Activated CD8-positive, alpha-beta T cell treated with anti-CD3 and anti-CD28 coated beads for 36 hours (primary cell): ENCODE measurements at places on chromosomes 1 and 21.

- DNase-seq = no peak
These were observed 52.8 kb upstream of the SELENON start for GRCh38 chr1:25747046-25747719.

- DNase-seq = no peak
These were observed 15.0 kb upstream of the CEP85 start for GRCh38 chr1:26218906-26219494.

DNA sequence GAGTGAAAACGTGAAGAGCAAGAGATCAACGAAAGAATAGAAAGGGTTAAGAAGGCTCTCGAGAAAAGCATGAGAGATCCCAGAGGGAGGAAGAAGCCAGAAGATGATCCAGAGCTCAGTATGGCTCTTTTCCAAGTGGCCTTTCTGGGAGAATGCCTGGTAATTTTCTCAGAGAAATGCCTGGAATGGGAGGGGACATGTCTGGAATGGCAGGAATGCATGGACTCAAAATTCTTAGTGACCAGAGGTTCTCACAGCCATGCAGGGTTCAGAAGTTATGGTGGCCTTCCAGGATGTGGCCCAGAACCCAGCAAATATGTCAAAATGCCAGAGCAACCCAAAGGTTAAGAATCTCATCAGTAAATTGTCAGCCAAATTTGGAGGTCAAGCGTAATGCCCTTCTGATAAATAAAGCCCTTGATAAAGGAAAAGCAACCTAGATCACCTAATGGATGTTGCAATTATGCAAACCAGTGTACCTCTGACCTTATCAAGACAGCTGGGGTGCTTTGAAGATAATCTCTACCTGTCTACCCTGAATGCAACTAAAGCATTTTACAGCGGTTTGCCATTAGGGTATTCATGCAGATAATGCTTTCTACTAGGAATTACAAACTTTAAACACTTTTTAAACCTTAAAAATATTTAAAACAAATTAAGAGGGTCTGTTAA, 53.1 kb downstream of the NBPF6 start:
- DNase-seq = no peak

DNA sequence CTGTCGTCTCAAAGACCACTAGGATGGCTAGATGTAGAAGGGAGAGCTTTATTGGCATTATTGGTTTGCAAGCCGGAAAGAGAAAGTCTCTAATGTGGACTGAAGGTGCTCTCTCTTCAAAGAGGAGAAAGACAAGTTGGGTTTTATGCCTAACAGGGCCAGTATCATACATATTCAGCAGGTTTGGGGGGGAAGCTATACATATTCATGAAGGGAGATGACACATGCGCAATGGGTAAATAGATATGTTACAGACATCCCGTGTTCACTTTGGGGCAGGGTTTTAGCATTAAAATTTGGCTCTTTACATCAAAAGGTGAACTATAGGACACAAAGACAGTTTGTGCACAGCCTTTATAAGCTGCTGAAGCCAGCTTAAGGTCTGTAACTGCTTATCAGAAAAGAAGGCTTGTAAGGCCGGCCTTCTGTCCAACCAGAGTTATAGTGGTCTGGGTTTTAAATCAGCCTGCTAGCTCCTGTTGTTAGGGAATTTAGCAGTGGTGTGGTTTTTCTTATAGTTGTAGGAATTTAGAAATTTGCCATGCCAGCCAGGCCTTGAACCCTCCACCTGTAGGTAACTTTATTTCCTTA, 46.5 kb upstream of the LRRN2 start:
- DNase-seq = no peak

- DNase-seq = no peak
These were observed 28.5 kb upstream of the UMODL1 start for GRCh38 chr21:42042651-42043050.

GRCh38 chr1:192888574-192888973, 79.7 kb downstream of the RGS2 start:
- no peak for DNase-seq

DNA sequence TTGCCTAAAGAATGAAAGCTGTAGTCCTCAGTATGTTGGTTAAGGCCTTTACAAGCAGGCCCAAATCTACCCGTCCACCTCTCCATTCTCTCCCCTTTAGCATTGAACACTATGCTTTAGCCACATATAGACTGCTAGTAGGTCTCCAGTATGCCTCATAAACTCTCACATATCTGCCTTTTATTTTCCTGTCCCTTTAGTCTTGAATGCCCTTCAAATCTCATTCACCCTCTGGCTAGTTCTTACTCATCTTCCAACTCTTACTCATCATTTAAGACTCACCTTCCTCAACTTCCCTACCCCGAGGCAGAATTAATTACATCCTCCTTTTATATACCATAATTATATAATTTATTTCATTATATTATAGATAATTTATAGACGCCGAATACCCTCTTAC, 78.7 kb upstream of the TSPAN2 start:
- no peak for DNase-seq

DNA sequence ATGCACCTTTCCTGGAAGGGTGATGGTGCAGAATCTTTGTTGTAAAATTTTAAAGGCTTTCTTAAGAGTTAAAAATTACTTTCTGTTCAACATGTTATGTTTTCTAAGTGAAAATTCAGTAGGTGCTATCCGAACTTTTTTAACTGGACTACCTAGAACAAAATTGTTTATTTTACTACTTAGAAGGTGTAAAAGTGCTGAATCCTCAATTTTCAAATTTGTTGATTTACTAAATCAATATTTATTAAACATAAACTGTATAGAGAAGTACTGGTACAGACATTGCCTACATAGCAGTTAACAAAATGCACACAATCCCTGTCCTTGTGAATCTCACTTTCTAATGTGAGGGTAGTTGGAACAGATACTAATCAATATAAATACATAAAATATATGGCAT, 277.5 kb downstream of the CTH start:
- no peak for DNase-seq

- peak; percentile 43 for DNase-seq
These were observed 25.1 kb downstream of the WDR64 start for GRCh38 chr1:241677201-241677600.

DNA sequence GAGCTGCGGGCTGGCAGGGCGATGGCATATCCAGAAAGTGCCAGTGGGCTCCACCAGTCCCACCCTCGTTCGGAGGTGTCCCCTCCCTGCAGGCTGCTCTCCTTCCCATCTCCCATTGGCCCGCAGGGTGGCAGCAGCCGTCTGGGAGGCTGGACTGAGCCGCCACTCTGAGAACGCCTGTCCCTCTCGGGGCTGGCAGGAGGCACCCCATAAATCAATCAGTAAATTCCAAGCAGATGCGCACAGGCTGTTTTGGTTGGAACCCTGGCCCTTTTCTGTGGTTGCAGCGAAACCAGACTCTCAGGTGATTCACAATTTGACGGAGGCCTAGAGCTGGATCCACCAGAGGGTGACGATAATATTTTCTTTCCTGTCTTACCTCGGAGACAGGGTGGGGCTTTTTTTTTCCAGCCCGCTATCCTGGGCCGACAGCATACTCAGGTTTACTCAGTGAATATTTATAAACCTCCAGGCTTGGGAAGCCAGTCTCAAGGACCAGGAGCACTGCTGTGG, 99.7 kb downstream of the GLIS1 start:
- DNase-seq = no peak

DNA sequence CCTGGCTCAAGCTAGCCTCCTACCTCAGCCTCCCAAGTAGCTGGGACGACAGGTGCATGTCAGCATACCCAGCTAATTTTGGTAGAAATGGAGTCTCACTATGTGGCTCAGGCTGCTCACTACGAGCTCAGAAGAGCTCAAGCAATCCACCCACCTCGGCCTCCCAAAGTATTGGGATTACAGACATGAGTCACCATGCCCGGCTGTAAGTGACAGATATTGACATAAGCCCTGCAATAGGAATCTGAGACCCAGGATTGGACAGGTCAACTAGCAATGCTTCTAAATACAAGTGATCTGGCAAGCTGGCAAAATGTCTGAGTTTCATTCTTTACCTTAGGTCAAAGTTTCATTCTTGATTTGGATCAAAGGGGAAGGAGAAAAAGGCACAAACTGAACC, 40.5 kb upstream of the H6PD start:
- DNase-seq = no peak

- no peak for DNase-seq
These were observed 184.9 kb upstream of the ATP1B1 start for GRCh38 chr1:168921629-168922028.

DNA sequence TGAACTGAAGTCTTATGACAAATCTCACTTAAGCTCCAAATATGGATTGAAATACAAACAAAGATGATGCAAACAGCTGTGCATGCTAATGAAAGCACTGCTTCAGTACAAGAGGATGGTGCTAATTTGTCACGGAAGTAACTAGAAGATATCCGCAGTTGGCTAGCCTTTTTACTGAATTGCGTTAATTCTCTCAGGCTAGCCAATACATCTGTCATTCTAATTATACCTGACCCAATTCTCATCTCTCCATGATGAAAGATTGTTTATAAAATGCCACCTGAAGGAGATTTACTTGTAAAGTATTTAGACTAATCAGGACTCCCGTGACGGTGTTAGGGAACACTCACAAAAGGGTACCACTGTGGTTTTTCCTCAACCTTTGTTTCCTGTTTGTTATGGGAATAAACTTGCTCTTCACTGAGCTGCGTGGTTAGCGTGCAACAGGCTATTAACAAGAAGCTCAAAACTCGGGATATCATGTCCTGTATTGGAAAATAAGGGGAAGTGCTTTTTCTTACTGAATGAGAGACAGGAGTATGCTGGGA, 162.5 kb downstream of the APP start:
- DNase-seq = no peak

DNA sequence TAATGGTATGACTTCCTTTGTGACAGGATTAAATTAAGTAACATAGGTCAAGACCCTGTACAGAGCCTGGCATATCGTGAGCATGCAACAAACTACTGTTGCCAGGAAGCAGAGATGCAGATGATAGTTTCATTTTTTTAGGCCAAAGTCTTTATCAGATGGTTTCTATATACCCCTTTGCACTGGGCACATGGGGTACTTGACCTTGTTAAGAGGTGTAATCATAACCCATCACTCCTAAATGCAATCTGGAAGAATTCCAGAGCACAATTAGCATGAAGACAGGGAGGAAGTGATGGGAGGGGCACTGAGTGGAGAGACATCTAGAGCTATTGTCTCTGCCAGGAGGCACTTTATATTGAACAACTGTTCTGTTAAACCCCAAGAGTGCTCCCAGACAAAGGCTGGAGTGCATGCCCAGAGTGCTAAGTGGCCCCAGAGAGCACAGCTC, 22.1 kb downstream of the ZBTB17 start:
- no peak for DNase-seq

DNA sequence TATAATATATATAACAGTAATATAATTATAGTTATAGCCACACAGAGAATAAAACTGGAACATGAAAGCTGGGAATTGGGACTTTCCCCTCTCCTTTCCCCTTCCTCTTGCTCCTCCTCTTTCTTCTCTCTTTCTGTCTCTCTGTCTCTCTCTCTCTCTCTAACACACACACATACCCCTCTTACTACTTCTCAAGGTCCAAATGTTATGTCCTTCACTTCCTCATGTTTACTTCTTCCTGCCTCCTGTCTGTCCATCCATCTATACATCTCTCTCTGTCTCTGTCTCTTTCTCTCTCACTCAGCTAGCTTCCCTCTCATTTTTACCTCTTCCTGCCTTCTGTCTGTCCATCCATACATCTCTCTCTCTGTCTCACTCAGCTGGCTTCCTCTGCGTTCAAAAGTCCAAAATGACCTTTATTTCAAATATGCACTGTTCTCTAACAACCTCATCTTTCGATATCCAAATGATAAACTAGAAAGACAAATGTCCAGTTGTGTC, 261.1 kb downstream of the SIPA1L2 start:
- no peak for DNase-seq

- DNase-seq = no peak
These were observed 1.9 kb upstream of the DCAF6 start for GRCh38 chr1:167934426-167935215.

- no peak for DNase-seq
These were observed 692.3 kb downstream of the RWDD3 start for GRCh38 chr1:95926331-95926730.

DNA sequence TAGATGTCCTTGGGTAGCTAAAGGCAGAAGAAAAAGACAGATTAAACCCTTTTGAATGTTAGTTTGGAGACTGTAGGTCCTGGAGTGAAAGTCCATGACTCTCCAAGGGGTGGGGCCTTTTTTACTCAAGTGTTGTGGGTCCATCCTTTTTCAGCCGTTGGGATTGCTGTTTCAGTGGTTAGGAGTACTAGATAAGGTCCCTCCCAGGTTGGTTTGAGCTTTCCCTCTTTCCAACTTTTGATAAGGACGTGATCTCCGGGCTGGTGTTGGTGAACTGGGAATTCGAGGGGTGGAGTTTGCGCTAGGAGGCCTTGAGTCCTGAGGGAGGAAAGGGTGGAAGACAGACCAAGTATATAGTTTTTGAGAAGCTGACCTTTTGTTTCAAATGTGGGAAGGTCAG, 5.2 kb upstream of the IPP start:
- no peak for DNase-seq

DNA sequence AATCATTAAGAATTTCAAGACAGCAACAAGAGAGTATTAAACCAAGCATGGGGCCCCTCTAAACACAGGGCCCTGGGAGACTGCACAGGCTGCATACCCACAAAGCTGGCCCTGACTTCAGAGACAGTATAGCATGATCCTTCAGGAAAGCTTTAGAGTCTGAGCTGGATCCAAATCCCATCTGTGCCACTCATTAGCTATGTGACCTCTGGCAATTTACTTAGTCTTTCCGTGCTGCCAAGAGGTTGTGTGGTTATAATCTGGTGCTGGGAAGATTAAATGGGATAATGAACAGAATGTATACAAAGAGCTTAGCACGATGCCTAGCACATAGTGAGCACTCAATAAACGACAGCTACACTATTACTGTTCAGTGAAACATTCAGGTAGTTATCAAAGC, 4.0 kb downstream of the PHC2 start:
- no peak for DNase-seq

DNA sequence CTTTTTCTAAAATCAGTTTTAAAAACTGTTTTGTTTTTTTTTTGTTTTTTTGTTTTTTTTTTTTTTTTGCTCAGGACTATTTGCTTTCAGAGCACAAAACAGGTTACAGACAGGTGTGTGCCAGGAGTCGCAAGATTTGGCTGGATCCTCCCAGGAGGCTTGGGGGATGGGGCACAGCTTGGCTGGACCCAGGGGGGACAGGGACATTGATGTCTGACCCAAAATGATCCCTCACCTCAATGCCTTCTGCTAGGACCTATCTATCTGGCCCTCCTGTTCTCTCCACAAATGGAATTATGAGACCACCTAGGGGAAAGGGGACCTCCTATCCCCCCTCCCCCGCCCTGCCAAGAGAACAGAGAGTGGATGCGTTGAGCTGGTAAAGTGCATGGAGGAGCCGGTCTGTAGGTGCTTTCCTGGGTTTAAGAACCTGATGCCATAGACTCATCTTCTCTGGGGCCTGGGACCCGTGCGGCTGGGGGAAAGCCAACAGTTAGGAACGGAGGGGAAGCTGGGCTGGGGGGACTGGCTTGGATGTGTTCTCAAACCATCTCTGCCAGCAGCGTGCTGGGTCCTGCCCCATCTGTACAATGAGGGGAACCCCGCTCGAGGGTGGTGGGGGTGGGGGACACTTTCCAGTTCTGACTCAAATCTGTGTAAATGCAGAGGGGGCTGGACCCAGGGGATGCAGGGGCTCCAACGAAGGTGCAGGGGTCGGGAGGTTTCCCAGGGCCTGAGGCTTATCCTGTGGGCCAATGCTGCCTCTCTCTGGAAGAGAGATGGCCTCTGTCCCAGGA, 28.9 kb downstream of the RUNX3 start:
- peak; percentile 78 for DNase-seq

GRCh38 chr21:46454142-46454541, 4.5 kb upstream of the DIP2A start:
- DNase-seq = no peak
